CD4-positive, alpha-beta T cell treated with Interleukin-6 for 4 hours (primary cell): ENCODE measurements at places on chromosomes 2 and 18.

DNA sequence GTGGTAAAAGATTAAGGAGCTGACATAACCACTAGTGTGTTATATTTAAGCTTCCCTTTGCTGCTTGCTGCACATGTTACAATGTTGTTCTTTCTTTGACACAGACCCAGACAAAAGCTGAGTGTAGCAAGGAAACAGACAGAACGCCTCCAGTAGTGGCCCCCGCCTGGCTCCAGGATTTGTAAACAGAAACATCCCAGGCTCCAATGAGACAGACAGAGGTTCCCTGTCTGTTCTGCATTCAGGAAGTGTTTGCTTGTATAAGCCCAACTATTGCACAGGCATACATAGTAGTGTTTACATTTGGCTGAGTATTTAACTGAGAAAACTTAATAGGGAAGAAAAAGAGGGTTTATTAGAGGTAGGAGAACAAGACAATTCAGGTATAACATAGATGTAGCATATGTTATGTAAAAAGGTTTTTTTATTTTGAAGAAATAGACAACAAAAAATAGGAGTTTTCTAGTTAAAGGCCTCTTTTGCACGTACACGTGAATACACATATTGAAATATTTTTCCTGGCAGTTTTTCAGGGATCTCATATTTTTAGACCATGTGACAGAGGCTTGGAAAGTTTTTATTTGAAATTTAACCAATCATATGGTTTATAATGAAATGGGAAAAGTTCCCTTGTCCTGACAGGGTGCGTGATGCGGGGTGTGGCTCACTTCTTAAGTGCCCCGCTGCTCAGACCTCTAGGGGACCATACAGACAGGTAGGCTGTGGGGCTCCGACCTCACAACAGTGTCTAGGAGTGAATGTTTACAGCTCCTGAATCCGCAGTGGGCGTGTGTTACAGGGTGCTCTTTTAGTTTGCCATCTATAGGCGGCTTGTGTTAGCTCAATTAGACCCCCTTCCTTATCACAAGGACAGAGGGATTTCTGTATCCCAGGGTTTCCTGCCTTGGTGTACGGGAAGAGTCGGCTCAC, 118.4 kb downstream of the BMPR2 start:
- no peak for DNase-seq

GRCh38 chr2:172427256-172427989, at the start of gene ITGA6:
Gene ITGA6, plus strand, starts transcription at chr2:172427586.
- DNase-seq = peak; percentile 88

DNA sequence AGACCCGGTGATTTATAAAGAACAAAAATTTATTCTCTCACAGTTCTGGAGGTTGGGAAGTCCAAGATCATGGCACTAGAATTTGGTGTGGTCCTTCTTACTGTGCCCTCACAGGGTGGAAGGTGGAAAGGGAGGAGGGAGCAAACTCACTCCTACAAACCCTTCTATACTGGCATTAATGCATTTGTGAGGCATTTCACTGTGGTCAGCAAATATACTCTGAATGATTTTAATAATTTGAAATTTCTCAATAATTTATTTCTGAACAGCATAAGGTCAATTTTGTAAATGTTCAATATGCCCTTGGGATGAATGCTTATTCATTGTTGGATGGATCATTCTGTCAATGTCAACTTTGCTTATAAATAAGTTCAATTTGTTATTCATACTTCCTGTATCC, 120.6 kb downstream of the GATA6 start:
- no peak for DNase-seq

DNA sequence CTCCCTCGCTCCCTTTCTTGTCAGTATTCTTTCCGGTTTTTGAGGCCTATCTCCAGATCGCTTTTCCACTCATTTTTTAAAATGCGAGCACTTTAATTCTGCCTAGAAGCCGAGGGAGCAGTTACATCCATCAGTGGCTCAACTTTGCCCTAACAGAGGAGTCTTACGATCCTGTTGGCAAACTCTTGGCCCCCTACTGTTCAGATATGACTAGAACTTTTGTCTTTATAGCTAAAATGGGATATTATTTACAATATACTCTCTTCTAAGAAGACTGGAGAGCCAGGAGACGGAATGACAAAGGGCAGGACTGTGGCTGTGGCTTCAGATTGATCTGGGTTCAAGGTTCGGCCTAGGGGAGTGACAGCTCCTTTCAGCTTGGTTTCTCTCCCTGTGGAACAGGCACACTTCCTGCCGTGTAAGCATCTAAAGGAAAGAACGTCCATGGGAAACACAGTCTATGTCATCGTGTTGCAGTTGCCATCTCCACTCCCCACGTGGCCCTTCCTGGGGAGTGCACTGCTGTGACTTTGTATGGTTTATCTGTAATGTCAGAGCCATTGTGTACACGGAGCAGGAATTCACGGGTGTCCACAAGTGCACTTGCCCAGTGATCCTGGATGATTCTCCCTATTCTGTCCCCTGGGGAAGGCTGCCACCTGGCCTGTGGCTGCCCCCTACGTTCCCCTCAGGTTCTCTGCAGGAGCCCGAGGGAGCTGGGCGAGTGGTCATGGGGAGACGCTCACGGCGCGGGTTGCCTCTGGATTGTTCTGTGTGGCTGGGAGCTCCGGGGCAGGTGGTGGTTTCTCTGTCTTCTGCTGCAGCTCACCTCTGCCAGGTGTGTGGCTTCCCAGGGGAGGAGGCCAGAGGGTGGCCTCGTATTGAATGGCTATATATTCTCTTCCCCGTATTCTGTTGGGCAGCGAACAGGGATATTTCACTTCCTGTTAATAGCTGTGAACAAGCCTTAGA, 222.0 kb downstream of the LDLRAD4 start:
- no peak for DNase-seq

GRCh38 chr18:9711361-9712129, 3.4 kb downstream of the RAB31 start:
- DNase-seq = no peak

DNA sequence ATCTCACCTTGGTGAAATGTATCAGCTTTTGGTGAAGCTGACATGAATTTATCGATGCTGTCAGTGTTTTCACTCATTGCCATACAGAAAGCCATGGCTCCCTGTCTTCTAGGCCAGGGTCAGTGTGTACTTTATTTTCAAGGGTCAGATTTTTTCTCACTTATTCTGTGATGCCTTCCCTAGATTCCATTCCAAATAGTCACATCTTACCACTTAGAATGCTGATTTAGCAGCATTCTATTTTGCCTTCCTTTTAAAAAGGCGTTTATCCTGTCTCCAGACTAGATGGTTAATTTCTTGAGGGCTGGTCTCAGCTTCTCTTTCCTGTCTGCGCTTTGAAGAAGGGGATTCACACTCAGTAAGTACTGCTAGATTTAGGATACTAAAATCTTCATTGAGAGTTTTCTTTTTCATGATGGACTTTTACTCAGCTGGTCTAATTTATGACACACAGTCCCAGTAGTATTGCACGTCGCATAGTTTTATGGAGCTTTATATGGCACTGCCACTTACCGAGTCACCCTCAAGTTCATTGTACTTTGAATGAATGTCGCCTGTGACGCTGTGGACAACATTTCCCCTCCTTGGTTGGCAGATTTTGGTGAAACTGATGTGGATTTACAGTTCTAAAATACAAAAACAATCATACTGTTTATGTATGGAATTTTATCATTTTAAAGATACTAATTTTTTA, 194.0 kb downstream of the ZNF407 start:
- DNase-seq = no peak

- DNase-seq = no peak
These were observed 180.0 kb upstream of the CXCR4 start for GRCh38 chr2:136297994-136298393.

- DNase-seq = no peak
These were observed 103.1 kb upstream of the THOC1 start for GRCh38 chr18:370751-371608.

GRCh38 chr18:21254576-21254975, 12.5 kb downstream of the GREB1L start:
- DNase-seq = no peak

GRCh38 chr18:7754725-7755181, 187.6 kb downstream of the PTPRM start:
- DNase-seq = no peak

GRCh38 chr2:220191031-220191430, 563.6 kb downstream of the SLC4A3 start:
- no peak for DNase-seq

GRCh38 chr18:29616867-29617266, 1425.7 kb downstream of the DSC3 start:
- no peak for DNase-seq

GRCh38 chr2:1972422-1972821, 228.1 kb upstream of the PXDN start:
- DNase-seq = no peak

GRCh38 chr2:188473306-188473705, 181.6 kb downstream of the GULP1 start:
- DNase-seq = no peak

DNA sequence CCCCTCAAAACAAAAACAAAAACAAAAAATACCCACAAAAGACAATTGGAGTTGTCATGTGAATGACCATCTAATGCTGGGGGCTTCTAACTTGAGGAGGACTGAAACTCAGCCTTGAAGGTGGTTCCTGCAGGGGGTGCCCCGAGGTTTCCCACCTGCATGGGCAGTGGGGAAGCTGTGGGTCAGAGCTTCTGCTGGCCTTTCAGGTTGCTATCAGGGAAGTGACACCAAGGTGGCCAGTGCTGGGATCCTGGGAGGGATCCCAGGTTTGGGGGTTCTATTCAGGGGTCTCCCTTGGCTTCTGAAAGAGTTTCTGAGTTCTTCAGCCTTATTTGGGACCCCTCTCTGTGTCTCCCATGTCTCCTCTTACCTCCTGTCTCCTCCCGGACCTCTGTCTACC, 62.8 kb downstream of the LDLRAD4 start:
- DNase-seq = no peak

- no peak for DNase-seq
These were observed 66.1 kb downstream of the CHN1 start for GRCh38 chr2:174939046-174939445.

GRCh38 chr18:61854578-61855448, 38.0 kb downstream of the RNF152 start:
- no peak for DNase-seq
